Caco-2 (cell line): ENCODE measurements at places on chromosomes 6 and 20.

DNA sequence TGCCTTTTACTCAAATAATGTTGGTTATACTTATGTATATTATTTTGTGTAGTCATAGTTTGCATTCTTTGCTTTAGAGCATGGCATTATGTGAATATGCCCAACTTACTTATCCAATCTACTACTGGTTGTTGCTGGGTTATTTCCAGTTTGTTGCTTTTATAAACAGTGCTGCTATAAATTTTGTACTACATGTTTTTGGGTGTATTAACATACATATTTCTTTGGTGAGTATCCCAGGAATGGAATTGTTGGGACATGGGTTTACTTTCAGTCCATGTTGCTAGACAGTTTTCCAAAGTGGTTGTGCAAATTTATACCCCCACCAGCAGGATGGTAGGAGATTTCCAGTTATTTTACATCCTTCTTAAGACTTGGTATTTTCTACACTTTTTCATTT lies 157.1 kb upstream of the THEMIS start:
- DNase-seq: no peak

- peak; percentile 56 for DNase-seq
Observed at GRCh38 chr6:46490425-46491200, 636 bp downstream of the RCAN2 start.

GRCh38 chr6:90859056-90859455 lies 272.2 kb upstream of the MAP3K7 start:
- no peak for DNase-seq

- no peak for DNase-seq
Observed at GRCh38 chr6:73665686-73666319, 12.0 kb upstream of the SLC17A5 start.

DNA sequence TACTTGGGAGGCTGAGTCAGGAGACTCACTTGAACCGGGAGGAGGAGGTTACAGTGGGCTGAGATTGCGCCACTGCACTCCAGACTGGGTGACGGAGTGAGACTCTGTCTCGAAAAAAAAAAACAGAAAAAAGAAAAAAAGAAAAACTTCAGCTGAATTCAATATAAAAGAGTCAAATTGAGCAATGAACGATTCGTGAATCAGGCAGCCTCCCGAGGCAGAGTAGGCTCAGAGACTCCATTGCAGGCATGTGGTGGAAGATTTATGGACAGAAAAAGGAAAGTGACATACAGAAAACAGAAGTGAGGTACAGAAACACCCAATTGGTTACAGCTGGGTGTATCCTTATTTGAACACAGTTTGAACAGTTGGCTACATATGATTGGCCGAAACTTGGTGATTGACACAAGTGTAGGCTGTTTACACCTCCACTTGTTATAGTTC lies 56.3 kb downstream of the HLA-DPB1 start:
- no peak for DNase-seq

DNA sequence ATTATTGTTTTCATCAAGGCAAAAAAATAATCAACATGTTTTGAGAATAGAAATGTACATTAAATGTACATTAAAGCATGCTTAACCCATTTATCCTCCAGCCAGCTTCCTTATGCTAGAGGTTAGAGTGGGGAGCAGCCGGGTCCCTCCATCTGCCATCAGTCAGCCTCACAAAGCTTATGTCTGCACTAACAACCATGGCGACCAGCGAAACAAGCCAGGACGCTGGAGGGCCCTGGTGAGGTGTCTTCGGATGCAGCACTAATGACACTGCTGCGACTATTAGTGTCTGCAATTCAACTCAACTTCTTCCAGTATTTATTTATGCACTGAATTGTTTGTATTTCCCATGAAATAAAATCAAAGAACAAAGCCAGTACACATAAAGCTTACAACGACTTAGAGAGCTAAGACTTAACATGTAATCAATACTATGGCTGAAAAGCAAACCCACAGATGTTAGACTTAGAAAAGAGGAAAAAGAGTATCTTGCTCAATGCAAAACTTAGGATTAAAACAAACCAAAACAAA lies 6.8 kb downstream of the CLDN20 start:
- no peak for DNase-seq

- no peak for DNase-seq
Observed at GRCh38 chr6:166515072-166515810, 71.2 kb downstream of the RAMACL start.

- no peak for DNase-seq
Observed at GRCh38 chr6:161544801-161545480, 271.1 kb upstream of the AGPAT4 start.

GRCh38 chr20:46811224-46812084 lies 83.2 kb upstream of the EYA2 start:
- DNase-seq: no peak

DNA sequence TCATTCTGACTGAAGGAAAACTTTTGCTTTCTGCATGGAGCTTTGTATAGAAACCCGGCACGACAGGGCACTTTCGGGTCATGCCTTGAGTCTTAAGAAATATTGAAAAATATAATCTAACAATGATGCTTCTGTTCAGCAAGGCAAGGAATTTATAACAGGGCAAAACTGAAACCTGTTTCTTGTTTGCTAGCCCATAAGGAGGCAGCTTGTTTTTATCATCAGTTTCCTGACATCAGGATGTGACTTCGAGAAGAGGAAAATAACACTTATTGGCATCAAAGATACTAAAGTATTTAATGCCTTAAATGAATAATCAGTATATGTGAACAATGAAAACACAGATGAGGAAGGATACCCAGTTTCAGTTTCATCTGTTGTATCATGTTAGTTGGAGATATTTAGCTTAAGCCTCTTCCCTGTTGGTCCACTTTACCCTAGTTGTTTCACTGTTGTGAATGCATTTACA lies 146.5 kb downstream of the CDKAL1 start:
- no peak for DNase-seq

- no peak for DNase-seq
Observed at GRCh38 chr6:818196-818595, 125.3 kb upstream of the EXOC2 start.
